ENCODE measurements at places on chromosomes 1 and 21.

GRCh38 chr1:41726899-41727748 lies 191.6 kb downstream of the HIVEP3 start:
- no peak for DNase-seq

DNA sequence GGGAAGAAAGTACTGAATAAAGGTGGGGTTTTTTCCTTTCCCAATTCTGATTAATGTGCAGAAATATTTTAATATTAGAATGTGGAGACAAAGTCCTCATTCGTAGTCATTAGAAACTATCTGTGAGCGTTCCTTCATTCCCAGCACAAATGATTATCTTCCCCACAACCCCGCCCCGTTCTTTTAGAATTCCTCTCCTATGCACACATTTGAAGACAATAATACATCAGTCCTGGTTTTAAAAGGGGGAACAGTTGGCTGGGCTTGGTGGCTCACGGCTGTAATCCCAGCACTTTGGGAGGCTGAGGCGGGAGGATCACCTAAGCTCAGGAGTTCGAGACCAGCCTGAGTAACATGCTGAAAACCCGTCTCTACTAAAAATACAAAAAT lies 876 bp downstream of the ALDH9A1 start:
- DNase-seq = no peak

DNA sequence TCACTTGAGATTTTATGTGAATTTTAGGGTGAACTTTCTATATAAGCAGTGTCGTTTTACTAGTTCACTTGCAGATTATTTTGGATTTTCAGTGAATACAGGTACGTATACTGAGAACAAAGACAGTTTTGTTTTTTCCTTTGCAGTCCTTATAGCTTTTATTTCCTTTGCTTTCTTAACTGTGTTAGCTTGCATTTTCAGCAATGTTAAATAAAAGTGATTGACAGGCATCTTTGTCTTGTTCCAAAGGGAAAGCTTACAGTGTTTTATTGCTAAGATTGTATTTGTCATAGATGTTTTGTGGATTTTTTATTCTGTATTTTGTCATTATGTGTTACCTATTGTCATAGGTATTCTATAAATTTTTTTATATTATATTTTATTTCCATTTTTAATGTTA lies 53.3 kb upstream of the FASLG start:
- DNase-seq = no peak

GRCh38 chr1:38004284-38005108 lies 818 bp downstream of the FHL3 start:
- no peak for DNase-seq

DNA sequence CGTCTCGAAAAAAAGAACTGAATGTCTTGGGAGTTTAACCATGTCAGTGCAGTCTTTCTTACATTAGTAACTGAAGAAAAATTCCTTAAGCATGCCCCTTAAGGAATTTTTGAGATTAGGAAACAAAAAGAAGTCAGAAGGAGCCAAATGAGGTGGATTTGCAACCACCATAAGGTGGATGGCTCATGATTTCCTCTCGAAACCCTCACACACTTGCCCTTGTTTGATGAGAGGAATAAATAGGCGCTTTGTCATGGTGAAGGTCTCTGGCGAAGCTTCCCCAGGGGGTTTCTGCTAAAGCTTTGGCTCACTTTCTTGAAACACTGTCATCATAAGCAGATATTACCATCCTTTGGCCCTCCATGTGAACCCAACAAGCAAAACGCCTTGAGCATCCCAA lies 68.2 kb downstream of the POFUT2 start:
- no peak for DNase-seq

DNA sequence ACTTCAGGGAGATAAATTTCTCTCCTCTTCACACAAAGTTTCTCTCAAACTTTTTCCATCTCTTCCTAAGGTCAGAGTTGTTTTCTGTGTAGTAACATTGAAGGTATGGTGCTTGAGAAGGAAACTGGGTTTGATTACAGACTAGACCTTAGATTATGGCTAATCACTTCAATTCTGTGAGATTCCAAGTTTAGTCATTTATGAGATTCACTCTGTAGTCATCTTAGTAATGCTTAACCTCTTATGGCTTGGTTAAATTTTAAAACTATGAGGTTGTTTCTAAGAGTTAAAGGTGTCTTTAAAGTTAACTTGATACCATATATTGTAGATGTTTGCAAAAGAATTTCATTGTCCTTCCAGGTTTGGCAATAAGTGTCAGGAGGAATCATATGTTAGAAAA lies 1092.2 kb downstream of the KCNT2 start:
- no peak for DNase-seq

GRCh38 chr21:34004013-34004938 lies 69.1 kb upstream of the MRPS6 start:
- no peak for DNase-seq

GRCh38 chr1:109912214-109912861 lies 1.7 kb downstream of the CSF1 start:
- DNase-seq = no peak

DNA sequence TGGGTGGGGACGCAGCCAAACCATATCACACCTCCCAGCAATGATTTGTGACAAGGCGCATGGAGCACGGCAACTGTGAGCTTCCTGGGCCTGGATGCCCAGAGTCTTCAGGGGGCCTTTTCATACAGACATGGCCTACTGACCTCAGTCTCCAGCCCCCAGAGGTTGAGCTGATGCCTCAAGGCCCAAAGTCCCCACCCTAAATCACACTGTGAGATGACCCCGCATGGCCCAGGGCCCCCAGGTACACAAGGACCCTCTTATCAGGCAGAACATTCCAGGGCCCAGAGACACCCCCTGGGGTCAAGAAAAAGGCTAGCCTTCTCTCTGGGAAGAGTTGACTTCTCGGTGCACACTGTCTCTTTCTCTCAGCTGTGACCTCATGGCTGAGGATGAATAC lies 179.7 kb upstream of the C1orf174 start:
- no peak for DNase-seq

DNA sequence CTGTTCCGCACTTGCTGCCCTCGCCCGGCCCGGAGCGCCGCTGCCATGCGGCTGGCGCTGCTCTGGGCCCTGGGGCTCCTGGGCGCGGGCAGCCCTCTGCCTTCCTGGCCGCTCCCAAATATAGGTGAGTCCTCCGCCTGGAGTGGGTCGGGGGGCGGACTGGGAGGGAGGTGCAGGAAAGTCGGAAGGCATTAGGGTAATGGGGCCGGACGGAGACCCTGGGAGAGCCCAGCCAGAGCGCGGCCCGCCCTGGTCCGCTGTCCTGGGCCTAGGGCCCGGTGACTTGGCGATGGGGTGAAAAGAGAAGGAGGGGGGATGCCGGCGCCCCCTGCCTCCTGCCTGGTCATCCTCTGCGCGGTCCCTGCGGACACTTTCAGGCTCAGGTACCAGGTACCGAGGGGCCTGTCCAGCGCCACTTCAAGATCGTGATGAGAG lies 243 bp downstream of the ADAM15 start:
- DNase-seq = no peak

- peak; percentile 57 for DNase-seq
These were observed 135.7 kb upstream of the ZC3H12A start for GRCh38 chr1:37338658-37339057.

GRCh38 chr1:40264354-40264781 lies 6.3 kb downstream of the ZMPSTE24 start:
- DNase-seq = no peak

- no peak for DNase-seq
These were observed 121.9 kb downstream of the CYYR1 start for GRCh38 chr21:26451081-26451740.

- DNase-seq = no peak
These were observed 16.8 kb downstream of the HOOK1 start for GRCh38 chr1:59831529-59831928.

- DNase-seq = no peak
These were observed 31.3 kb upstream of the B3GALT5 start for GRCh38 chr21:39581414-39581813.

DNA sequence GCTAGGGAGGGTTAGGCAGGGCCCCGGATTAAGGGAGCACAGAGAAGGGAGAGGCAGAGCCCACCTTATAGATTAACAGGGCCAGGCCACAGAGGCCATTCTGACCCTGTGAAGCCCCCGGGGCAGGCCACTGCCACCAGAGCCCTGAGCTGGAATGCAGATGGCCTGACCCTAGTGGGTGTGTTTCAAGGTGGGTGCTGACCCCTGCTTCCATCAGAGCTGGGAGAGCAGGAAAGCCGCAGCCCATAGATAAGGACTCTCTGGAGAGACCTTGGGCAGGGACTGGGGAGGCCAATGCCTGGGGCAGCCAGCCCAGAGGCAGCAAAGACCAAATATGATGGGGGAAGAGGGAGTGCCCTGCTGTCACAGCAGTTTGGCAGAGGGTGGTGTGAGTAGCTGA lies 35.9 kb downstream of the NCMAP start:
- no peak for DNase-seq

DNA sequence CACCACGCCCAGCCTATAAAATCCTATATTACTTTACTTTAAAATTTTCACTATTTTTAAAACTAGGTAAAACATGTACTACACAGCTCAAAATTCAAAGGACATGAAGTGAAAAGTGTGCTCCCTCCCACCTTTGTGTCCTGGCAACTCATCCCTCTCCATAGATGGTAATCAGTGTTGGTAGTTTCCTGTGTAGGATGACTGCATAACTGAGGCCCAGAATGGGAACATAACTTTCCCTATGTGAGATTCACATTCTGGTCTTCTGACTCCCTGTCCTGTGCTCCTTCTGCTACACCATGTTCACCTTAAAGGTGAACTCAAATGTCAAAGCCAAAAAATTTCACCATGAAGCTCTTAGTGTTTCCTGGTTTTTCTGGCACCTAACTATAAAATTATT lies 39.3 kb downstream of the XKR8 start:
- no peak for DNase-seq

DNA sequence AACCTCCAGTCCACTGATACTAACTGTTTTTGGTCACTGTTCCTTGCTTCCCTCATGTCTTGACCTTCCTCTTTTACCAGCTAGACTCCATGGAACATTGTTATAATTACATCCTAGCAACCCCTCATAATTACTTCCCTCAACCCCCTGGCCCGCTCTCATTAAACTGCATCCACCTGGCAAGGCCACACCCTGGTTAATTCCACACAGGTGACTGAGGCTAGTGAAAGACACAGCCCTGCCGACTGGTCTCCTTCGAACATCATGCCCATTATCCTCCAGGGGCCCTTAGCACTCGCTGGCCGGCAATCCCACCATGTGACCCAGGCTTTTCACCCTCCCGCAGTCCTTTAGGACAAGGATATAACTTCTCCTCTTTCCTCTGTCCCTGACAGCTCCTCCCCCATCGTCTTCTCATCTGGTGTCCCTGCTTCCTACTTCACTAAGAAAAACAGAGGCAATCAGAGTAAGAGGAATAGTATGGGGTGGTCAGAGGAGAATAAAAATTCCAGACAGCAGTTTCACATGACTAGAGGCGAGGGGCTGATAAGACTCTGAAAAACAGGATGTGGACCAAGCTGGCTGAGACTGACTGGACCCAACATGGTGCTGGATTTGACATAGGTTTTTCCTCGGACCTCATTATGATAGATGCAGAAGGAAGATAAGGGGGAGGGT lies 8.8 kb upstream of the TENT5B start:
- DNase-seq = no peak

DNA sequence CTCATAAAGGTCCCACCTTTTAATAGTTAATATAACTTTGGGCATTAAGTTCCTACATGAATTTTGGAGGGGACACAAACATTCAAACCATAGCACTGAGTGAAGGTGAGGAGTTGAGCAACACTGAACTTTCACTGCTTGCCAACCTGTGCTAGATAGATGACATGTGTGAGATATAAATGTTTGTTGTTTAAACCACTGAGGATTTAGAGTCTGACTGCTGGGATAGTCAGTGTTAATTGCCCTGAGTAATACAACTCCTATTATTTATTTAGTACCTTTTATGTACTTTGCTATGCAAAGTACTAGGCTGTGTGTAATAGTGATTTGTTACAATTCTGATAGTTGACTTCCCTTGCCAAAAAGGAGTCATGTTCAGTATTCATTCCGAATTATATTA lies 32.4 kb upstream of the SLC16A1 start:
- no peak for DNase-seq

GRCh38 chr1:225460021-225460736 lies 32.3 kb upstream of the LBR start:
- DNase-seq = no peak

- DNase-seq = no peak
These were observed 10.3 kb downstream of the ALX3 start for GRCh38 chr1:110060034-110060661.

DNA sequence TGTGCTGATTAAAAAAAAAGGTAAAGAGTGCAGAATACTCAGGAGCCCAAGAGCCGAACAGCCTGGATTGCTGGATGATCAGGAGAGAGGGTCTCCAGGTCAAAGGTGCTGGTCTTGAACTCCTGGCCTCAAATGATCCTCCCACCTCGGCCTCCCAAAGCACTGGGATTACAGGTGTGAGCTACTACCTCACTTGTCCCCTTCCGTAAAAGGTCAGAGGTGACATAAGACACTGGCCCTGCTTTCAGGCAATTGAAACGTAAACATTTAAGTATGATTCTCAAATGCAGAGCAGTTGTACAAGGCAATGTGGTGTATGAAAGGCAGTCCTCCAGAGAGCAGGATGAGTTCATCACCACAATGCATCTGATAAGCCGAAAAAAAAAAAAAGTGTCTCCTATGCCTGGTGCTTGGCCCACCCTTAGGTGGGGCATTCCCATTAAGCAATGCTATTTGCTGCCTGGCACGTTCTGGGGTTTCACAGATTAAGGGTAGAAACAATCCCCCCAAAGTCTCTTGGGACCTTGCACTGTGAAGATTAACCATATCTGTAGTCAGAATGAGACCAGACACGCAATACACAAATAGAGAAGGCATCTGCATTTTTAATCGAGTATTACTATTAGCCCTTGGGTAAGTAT lies 47.7 kb downstream of the PARP1 start:
- no peak for DNase-seq

DNA sequence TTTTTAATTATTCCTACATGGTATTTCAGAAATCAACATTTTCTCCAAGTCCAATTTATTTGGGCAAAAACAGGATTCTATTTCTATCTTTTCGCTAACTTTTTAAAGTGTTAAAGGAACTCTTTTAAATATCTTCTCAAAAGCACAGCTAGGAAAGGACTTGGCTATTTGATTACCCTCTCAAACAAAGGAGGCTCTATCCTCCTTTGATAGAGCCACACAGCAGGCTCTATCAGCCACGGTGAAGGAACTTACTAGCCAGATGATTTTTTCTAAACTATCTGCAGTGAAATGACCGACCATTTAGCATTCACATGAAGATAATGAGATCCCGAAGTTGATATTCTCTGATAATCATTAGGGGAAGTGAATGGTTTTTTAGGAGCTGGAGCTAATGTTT lies 9.1 kb downstream of the ANGPTL7 start:
- no peak for DNase-seq

- no peak for DNase-seq
These were observed 37.7 kb downstream of the IGFN1 start for GRCh38 chr1:201228011-201228983.

DNA sequence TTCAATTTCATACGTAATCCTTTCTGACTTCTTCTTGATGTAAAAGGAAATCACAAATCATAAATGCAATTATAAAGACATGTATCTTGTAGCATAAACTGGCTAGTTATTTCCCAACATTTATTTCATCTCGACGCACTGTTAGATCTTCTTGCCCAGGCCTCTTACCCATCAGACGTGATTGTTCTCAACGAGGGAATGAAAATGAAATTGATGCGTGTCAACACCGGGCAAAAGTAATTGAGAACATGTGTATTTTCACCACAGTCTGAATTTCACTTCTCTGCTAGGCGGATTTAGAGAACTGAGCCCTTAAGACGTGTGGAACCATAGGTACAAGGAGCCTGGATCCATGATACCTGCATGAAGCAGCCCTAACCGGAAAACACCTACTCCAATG lies 519.7 kb downstream of the KCNT2 start:
- no peak for DNase-seq

All from C1 segment of cervical spinal cord (tissue), 14 donors.